ENCODE measurements at places on chromosomes 16 and 17.
A peak's percentile ranks its signal among the peaks of the same experiment; 100 is the strongest.

- DNase-seq: peak; percentile 40
Observed at GRCh38 chr16:81678326-81679095, 100.6 kb upstream of the PLCG2 start.

GRCh38 chr17:38617074-38617860, 11.5 kb upstream of the SRCIN1 start:
- DNase-seq: no peak

DNA sequence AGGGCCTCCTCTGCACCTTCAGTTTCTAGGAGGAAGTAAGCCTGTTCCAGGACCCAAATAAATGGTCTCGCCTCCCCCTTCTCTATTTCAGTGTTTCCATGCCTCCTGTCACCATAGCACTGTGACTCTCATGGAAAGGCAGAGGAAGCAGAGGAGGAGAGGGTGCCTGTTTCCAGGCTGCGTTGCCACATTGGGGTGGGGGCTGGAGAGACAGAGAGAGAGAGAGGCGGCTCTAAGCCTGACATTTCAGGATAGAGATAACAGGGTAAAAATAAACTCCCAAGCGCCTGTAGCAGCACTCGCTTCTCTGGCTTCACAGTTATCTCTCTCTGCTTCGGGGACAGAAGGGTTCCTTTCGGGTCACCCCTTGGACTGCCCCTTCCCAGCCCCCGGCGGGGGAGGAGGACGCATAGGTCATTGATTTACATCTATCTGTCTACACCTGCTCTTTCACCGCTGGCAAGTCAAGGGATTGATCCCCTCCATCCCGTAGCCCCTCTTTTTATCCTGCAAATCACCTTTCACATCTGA, 71.2 kb upstream of the MRTFB start:
- peak; percentile 44 for DNase-seq

DNA sequence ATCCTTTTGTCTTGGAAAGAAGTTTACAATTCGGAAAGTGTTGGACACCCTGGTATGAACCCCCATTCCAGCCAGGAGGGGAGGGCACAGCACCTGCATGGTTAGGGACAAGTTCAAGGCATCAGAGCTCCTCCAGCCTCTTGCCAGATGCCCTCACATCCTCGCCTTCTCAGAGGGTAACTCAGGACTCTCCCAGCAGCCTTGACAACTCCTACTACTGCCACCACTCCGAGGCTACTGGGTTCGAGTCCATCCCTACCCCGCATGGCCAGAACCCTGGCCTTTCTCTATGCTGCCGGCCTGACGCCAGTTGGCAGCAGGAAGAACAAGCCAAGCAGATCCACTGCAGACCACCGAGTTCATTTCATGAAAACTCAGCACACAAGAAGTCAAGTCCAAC, 34.1 kb downstream of the AXIN2 start:
- DNase-seq: no peak

DNA sequence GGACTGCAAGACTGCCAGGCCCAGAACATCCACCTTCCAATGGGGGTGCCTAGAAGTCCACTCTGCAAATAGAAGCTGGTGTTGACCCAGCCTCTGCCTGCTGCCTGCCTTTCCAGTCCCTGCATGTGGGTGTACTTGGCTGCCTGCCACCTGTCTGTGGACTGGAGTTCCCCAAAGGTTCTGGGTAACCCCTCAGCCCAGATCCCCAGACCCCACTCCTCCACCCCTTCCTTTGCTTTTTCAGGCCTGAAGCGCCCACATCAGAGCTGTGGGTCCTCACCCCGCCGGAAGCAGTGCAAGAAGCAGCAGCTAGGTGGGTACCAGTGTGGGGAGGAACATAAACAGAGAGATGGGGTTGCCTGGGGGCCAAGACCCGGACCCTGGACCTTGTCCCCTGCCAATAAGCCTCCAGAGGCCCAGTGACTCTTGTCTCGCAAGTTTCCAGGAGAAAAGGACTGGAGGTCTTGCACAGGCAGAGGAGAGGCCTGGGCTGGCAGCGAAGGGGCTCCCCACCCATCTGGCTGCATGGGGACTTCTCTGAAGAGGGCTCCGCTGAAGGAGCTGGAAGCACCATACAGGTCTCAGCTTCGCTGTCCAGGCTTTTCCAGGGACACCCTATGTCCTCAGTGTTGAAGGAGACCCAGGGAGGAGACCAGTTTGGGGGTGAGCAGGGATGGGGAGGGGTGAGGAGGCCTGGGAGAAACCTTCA, 34.3 kb downstream of the NLRC5 start:
- no peak for DNase-seq
